ENCODE measurements at places on chromosomes 7 and 10.

DNA sequence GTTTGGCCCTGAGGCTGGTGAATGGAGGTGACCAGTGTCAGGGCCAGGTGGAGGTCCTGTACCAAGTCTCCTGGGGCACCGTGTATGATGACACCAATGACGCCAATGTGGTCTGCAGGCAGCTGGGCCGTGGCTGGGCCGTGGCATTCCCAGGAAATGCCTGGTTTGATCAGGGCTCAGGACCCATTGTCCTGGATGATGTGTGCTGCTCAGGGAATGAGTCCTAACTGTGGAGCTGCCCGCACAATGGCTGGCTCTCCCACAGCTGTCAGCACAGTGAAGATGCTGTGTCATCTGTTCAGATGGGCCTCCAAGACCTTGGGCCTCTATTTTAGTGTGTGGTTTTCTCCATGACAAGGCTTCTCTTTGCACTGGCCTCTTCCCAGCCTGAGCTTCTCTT lies 64.0 kb downstream of the DMBT1 start:
- no peak for DNase-seq

- no peak for DNase-seq
These were observed 661.2 kb downstream of the AUTS2 start for GRCh38 chr7:70259502-70259901.

DNA sequence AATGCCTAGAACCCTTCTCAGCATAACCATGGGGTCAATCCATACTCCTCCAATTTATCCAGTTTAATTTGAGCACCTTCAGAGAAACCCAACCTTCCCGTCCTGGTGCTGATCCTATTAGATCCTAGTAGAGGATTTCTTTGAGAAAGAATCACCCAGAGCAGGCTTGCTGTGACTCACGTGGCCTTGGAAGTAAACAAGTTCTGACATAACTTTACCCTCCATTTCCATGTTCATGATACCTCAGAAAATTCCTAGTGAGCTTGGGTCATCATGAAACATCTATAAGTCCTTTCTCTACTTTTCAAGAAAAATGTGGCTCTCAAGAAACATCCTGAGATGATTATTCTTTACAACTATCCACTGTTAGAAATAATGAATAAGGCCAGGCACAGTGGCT lies 71.7 kb downstream of the PRLHR start:
- DNase-seq: no peak

DNA sequence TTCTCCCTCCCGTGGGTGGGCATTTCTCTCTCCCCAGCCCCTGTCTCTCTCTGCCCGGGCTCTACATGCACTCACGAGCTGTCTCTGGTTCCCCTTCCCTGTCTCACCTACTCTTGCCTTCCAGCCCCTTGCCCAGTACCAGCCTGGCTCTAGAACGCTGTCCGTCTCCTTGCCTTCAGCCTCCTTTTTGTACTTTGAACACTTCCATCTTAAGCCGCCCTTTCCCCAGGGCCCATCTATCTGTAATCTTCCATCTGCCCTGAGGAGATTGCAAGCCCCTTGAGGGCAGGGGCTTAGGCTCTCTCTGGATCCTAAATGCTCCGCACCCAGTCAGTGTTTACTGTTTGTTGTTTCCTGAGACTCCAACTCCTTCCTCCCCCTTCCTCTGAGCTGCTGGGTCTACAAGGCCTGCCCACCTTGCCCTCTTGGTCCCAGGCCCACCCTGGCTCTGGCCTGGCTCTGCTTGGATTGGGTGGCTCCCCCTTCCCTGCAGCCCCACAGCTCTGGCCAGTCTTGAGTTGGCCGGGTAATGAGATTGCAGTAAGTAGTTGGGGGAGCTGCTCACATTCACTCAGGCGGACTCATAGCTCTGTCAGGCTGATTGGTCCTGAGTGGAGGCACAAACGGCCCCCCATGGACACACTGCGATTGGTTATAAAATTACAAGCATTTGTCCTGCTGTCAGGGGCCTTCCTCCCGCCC lies 28.3 kb downstream of the POLL start:
- no peak for DNase-seq

DNA sequence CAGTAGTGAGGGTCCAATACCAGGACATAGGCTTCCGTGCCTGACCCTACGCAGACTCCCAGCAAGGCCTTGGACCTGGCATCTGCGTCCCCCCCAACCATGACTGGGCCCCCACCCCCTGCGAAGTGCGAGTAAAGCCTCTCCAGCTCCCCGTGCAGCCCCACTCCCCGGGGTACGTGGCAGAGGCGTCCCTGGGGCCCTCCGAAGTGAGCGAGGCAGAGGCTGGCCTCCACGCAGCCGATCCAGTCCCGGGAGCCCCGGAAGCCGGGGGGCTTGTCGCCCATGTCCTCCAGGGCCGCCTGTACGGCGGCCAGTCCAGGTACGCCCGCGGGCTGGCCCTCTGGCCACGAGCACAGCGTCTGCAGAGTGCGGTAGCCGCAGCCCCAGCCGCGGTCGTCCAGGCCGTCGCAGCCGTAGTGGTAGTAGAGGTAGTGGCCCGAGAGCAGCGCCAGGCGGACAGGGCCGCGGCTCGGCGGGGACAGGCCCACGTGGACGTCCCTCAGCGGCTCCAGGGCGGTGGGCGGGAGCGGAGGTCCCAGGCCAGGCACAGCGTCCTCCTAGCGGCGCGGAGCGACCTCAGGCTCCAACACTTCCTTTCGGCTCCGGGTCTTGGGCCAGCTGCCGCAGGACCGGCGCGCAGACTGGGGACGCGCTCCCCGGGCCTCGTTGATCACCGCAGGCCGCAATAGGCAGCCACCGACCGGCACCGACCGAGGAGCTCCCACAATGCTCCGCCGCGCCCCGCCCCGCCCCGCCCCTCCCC lies at the start of gene UFSP1:
TSS of gene UFSP1 (minus strand) at position 728 of the 763 bp plus-strand sequence. CDS start at position 284, 444 bp downstream.
- DNase-seq: no peak

DNA sequence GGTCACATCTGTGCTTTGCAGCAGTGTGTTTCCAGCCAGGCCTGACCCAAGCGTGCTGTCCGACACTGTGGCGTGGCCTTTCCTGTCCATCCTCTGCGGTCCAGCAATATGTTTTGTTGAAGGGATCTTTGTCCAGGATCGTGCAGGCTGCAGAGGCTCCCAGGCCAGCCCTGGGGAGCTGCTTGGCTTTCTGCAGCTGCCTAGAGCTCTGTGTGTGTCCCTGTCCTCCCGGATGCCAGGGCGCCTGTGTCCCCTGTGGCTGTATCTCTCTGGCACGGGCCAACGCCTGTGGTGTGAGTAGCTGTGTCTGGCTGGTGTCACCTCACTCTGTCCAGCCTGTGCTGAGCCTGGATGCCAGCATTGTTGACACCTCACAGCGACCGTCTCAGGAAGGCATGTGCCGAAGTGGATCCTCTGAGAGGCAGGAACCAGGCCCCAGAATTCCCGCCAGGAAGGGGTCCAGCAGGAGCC lies 94.5 kb downstream of the INPP5A start:
- DNase-seq: no peak

- DNase-seq: peak; percentile 13
These were observed 11.1 kb upstream of the CRTAC1 start for GRCh38 chr10:98041352-98042043.

- DNase-seq: no peak
These were observed 5.1 kb downstream of the ZMIZ1 start for GRCh38 chr10:79073784-79074432.

GRCh38 chr7:77460057-77460486 lies 43.9 kb upstream of the GSAP start:
- no peak for DNase-seq

DNA sequence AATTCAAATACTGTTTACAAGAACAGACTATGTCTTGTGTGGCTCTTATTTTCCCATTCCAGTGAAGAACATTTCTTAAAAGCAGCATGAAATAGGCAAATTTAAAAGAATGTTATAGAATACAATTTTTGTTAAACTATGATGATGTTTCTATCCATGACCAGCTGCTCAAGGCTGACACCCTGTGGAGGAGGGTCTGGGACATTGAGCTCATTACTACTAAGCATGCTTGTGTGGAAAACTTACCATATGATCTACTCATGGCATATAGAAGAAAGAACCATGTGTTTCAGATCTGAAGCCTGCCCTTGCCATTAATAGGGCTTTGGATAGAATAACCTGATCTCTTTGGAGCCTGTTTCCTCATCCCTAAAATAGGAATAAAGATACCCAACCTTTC lies 125.0 kb downstream of the FOXP2 start:
- DNase-seq: no peak

- no peak for DNase-seq
These were observed 6.5 kb downstream of the BLVRA start for GRCh38 chr7:43764807-43765491.

DNA sequence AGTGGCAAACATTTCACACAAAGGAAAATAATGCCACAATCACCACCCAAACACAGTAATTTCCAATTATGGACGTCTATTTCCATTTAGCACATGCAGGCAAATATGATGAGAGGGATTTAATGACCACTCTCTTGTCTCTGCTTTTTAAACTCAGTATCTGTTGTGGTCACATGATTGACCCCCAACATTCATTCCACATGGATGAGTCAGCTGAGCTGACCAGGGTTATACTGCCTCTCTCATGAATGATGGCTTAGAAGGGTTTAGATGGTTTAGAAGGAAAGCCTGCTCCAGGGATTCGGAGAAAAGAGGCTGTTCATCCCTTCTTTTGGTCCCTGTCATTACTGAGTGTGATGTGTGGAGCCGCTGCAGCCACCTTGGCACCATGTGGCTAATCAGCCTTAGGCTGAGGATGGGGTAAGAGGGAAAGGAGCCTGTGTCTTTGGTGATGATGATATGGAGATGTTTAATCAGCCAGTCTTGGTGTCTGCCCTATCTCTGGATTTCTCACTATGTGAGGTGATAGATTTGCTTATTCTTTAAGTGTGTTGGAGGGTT lies 38.2 kb upstream of the JAKMIP3 start:
- no peak for DNase-seq

GRCh38 chr7:112546723-112547513 lies 66.1 kb downstream of the LSMEM1 start:
- no peak for DNase-seq

GRCh38 chr7:155974186-155974897 lies 162.1 kb upstream of the SHH start:
- DNase-seq: no peak

- no peak for DNase-seq
These were observed 76.5 kb upstream of the FGL2 start for GRCh38 chr7:77276120-77276519.

DNA sequence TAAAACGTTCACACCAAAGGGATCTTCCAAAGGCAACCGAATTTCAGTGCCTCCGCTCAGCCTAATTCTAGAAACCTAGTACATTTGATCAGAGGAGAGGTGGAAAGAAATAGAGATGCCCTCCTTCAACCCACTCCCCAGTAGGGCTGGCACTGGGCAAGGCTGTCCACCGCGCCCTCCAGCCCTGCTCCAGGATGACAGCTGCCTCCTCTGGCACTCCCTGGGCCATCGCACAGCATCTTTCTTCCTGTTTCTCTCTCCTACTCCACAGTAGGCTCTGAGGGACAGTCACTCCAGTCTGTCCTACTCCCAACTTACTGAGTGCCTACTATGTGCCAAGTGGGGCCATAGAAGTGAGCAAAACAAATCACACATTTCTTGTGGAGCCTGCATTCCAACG lies 226.2 kb downstream of the SKIDA1 start:
- no peak for DNase-seq

DNA sequence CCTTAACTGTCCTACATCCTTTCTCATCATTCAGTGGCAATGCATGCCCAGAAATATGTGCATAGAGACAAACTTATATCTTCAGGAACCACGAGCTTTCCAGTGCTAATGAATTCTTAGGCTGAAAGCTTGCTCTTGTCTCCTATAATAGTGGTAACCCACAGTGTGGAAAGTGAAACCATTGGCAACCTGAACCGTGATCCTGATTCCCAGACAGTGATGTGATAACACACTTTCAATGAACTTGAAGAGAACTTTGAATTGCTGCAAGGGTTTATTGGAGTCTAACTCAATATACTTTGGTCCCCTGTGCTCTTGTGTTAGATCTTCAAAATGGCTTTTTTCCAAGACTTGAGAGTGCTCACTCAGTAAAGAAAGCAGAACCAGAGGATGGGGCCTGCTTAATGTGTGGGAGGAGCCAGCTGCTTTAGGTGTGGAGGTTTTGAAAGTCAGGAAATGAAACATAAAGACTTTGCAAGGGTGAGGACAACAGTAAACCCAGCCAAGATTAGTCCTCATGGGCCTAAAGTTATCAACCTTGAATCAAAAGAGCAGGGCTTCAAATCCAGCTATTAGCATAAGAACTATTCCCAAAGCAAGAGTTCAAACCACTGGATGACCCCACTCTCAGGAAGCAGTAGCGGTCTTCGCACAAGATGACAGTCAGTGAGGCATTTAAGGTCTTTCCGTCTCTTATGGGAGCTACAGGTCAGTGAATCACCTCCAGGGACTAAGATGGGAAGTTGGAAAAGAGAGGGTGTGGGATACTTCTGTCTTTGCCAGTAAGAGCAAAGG lies 332.4 kb upstream of the NRP1 start:
- DNase-seq: no peak

- DNase-seq: no peak
These were observed 26.1 kb downstream of the HACD1 start for GRCh38 chr10:17590969-17591645.

- DNase-seq: no peak
These were observed 36.2 kb upstream of the CHST3 start for GRCh38 chr10:71927776-71928592.

DNA sequence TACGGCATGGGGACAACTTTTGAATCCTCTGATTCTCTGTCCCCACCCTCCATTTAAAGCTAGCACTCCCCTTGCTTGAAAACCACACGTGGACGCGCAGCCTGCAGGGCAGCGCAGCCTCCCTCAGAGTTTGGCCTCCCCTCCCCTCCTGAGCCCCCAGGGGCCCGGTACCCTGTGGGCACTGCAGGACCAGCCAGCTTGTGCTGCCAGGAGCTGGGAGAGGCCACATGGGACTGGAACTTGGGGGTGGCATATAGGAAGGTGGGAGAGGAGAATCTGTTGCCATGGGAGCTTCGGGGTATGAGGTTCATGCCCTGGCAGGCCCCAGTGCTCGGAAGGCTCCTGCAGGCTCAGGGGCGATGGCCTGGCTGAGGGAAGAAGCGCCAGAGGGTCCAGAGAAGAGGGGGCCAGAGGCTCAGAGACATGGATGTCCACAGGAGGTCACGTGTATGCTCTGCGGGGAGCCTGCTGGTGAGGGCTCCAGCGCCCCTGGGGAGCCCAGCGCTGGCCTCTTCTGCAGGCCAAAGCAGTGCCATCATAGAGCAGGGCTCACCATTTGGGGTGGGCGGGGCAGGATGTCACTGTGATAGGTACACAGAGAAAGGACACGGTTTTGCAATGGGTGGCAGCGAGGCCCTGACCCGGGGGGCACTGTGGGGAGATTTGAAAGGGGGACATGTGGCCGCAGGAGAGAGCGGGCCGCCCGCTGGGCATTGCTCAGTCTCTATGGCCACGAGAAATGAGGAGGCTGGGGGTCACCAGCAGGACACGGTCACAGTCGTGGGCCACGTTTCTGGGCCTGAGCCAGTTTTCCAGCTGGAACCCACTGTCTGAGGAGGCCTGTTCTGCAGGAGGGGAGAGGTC lies 64.2 kb downstream of the GLRX3 start:
- no peak for DNase-seq

GRCh38 chr7:86928308-86928707 lies 131.1 kb downstream of the ELAPOR2 start:
- no peak for DNase-seq

DNA sequence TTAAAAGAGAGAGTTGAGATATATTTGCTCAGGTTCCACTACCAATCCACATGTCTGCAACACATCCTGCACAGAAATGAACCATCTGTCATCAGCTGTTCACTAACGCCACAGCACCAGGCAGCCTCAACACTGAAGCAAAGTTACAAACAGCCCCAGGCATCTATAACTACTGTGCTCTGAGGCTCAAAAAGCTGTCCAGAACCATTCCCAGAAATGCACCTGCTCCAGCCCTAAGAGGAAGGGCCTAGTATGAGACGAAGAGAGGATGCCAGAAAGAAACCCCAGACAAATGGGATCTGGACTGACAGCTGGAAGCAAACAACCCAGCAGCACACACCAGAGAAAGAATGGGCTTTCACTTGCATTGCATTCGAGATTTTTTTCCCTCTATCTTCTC lies 159.3 kb downstream of the ELMO1 start:
- no peak for DNase-seq
